H9 (cell line): ENCODE measurements at places on chromosomes 7 and 10.

- no peak for DNase-seq
Observed at GRCh38 chr7:17236603-17237002, 61.8 kb upstream of the AHR start.

- DNase-seq, result no peak
Observed at GRCh38 chr10:80277567-80278250, 11.7 kb downstream of the MAT1A start.

GRCh38 chr7:110157631-110158362 is 933.1 kb upstream of the LRRN3 start:
- DNase-seq, result no peak

GRCh38 chr7:93011351-93012294 is 106.2 kb downstream of the SAMD9 start:
- DNase-seq, result no peak

DNA sequence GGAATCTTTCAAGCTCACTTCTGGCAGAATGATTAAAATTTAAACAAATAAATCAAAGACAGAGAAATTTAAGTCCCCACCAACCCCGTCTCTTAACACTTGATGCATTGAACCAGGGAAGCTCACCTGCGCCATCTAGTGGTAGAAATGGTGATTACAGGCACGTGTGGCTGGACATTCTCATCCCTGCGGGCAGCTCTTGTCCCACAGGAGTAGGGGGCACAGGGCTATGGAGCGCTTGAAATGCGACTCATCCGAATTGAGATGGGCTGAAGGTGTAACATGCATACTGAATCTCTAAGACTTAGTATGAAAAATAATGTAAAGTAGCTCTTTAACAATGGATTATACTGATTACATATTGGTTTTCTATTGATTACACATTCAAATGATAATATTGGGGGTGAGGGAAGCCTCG is 24.8 kb upstream of the SLIT1 start:
- DNase-seq, result peak; percentile 83

DNA sequence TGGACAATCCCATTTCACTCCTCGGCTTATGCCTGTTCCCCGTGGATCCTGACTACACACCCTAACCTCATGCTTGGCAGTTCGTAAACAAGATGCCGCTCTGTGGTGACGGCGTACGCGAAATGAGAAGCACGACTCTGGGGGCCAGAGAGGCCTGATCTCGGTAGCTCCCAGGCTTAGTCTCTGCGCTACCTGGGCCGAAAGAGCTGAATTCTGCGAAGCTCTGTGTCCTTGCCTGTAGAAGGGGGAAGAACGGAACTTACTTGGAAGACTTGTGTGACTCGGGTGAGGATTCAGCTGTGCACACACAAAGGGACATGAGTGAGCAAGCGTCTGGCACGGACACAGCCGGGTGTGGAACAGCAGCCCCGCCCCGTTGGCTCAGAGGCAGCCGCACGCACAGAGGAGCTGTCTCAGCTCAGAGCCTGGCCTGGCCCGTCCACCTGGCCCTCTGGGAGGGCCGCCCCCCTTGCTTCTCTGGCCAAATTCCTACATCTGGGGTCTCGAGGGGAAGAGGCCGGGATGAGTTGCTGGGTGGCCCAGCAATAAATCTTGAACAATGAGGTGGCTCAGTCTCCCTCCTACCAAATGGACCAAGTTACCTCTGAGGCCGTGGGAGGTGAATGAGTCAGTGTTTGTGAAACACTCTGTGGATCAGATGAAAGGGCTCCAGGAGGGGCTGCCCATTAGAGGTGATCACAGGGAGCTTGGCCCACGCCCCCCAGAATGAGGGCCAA is 83.8 kb downstream of the PDGFA start:
- DNase-seq, result no peak

GRCh38 chr7:102944241-102944640 is 31.4 kb downstream of the LRRC17 start:
- DNase-seq, result no peak
